ENCODE measurements at places on chromosomes 1 and 21. TPM values are rescaled to one million over a fixed set of nuclear protein-coding genes. Genes with fewer than 3 reads are reported as not detected.

The LAD1 gene
- not detected for total RNA-seq

DNA sequence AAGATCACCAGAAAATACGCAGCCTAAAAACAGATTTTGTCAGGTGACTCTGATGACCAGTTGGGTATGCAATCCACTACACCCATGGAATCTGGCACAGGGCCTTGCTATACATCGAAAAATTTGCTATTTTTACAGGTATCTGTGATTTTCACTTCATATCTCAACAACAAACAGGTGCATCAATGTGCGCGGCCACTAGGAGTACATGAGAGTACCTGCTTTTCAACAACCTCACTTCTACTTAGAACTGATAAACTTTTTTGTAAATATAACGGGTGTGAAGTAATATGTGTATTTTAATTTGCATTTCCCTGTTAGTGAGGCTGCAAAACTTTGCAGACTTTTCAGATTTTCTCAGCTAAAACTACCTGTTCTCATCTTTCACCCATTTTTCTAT lies 80.8 kb downstream of the SLC45A1 start:
- H3K27me3 ChIP-seq, result no peaks in the 10 kb centered on the region
- no peak overlapping the region for H3K4me3 ChIP-seq
- peak overlapping the region; percentile 95 for H3K27ac ChIP-seq

DNA sequence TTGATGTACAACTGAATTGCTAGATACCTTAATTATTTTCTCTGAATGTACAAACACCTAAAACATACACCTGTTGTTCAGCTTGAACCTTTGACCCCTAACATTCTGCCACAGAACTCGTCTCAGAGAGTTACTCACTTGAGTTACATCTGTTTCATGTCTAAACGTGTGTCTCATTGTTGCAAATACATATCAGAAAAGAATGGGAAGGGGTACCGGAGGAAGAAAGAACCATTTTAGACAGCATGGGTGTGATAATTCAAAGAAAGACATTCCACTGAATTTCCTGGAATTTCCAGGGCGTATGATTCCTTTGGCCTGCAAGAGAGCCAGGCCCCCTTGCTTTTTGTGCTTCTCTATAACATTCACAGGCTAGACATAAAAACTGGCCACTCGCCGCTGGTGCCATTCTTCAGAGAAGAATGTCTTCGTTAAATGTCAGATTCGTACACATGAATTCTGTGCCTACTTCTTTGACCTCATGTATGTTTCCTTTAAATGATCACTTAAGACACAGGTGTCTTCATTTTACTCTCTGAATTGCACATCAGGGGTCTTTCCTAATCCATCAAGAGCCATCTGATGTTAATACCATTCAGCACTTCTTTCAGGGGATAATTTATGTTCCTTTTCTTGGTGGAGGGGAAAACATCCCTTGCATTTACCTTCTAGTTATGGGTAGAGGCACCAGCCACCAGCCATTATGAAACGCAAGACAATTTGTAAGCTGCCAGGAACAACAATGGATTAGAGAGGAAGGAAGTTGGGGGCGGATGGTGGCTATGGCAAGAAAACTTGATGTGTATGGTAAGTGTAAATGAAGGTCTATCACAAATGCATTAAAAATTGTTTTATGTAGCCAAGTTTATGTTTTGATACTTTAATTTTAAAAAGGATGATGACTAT lies 12.7 kb downstream of the ATF3 start:
- peaks cover 6% of the 10 kb centered on the region for H3K4me1 ChIP-seq
- no peak for DNase-seq
- peaks cover 35% of the 10 kb centered on the region for H3K27me3 ChIP-seq
- no peak overlapping the region for H3K4me3 ChIP-seq
- H3K27ac ChIP-seq, result peak overlapping the region; percentile 8

DNA sequence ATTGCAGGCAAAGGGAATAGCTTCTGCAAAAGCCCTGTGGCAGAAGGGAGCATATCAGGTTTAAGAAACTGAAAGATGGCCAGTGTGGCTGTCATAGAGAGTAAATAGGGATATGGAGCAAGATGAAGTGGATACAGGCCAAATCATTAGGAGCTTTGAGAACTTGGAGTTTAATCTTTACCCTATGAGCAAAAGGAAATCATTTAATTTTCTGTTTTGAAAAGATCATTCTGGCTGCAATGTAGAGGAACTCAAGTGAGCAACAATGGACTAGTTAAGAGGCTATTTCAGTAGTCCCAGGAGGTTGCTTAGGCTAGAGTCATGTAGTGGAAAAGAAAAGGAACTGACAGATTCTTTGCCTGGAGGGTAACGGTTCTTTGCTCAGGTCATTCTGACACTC lies 47.2 kb downstream of the RAP1A start:
- H3K4me1 ChIP-seq, result peaks cover 55% of the 10 kb centered on the region
- H3K4me3 ChIP-seq, result peak overlapping the region; percentile 19
- H3K27me3 ChIP-seq, result no peaks in the 10 kb centered on the region
- DNase-seq, result no peak

The SLC9C2 gene
- not detected for total RNA-seq

DNA sequence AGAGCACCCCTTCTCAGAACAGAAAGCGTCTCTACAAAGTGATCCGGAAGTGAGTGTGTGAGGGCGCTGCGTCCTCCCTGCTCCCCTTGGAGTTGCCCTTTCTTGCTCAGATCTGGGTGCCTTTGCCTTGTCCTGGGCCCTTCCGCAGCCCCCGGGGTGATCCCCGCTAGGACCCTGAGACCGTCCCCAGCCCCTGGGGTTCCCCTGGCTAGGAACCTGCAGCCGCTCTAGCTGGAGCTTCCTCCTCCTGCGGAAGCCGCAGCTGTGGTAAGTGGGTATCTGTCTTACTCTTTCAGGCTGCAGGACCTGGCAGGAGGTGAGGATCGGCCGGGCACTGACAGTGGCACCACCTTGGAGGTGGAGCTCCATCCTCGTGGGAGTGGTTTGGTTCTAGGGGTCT lies 11.2 kb downstream of the RRP1 start:
- H3K27me3 ChIP-seq, result no peaks in the 10 kb centered on the region
- DNase-seq, result no peak
- H3K27ac ChIP-seq, result peak overlapping the region; percentile 14
- H3K36me3 ChIP-seq, result peaks cover 2% of the 10 kb centered on the region

The SPRR2G gene
- total RNA-seq, result not detected

DNA sequence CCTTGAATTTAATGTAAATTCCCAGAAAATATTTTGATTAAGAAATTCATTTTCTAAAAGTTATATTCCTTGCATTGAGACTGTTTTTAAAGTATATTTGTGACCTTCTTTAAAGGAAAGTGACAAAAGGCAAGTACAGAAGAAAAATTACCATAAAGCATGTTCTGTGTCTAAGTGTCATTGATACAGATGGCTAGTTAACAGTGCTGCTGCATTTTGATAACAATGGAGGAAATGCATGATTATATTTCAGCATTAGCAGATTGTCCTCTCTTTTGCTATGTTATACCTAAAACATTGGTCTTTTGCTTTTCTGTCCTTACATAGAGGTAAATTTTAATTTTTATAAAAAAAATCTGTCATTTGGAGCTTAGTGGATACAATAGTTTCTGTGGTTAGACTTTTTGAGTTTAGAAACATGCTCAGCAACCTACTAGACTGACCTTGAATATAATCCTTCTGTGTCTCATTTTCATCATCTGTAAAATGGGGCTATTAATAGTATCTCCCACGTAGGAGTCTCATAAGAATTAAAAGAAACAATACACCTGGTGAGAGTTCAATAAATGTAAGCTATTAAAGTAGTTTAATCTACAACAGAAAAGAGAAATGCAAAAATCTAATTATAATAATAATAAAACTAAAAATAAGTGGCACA lies 51.1 kb upstream of the RGS21 start:
- no peaks in the 10 kb centered on the region for H3K36me3 ChIP-seq
- DNase-seq, result no peak
- H3K27ac ChIP-seq, result no peak overlapping the region
- no peaks in the 10 kb centered on the region for H3K27me3 ChIP-seq

- H3K36me3 ChIP-seq, result peaks cover 9% of the 10 kb centered on the region
- DNase-seq, result no peak
- H3K27ac ChIP-seq, result no peak overlapping the region
- no peaks in the 10 kb centered on the region for H3K27me3 ChIP-seq
Measured at GRCh38 chr1:119040906-119041305, 52.8 kb upstream of the TBX15 start.

DNA sequence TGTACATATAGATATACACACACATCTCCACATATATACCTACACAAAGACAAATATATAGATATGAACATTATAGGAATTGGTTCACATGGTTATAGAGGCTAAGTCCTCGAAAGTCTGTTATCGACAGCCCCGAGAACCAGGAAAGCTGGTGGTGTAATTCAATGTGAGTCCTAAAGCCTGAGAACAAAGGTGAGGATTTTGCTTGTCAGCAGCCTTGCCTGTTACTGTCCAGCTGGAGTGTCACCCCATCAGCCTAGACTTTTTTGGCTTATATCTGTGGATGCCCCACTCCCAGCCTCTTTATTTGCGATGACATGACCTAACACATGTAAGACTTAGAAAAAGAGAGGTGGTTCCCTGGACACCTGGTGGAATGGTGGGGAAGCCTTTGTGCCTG lies 97.0 kb downstream of the GIPC2 start:
- H3K4me3 ChIP-seq, result peak overlapping the region; percentile 93
- H3K27ac ChIP-seq, result peak overlapping the region; percentile 82
- peaks cover 11% of the 10 kb centered on the region for H3K27me3 ChIP-seq
- DNase-seq, result no peak

GRCh38 chr1:39722495-39722894 lies 16.2 kb upstream of the PPIE start:
- H3K4me1 ChIP-seq, result peaks cover 5% of the 10 kb centered on the region
- peaks cover 6% of the 10 kb centered on the region for H3K36me3 ChIP-seq
- H3K4me3 ChIP-seq, result no peak overlapping the region
- H3K27me3 ChIP-seq, result peaks cover 52% of the 10 kb centered on the region
- no peak for DNase-seq

- peaks cover 8% of the 10 kb centered on the region for H3K4me1 ChIP-seq
- no peak overlapping the region for H3K27ac ChIP-seq
- DNase-seq, result no peak
- H3K4me3 ChIP-seq, result no peak overlapping the region
- H3K27me3 ChIP-seq, result peaks cover 13% of the 10 kb centered on the region
- peaks cover 4% of the 10 kb centered on the region for H3K36me3 ChIP-seq
Measured at GRCh38 chr1:47696737-47697441, 259.0 kb downstream of the FOXD2 start.

The RAP1GAP gene
- total RNA-seq, result 0.07 TPM

DNA sequence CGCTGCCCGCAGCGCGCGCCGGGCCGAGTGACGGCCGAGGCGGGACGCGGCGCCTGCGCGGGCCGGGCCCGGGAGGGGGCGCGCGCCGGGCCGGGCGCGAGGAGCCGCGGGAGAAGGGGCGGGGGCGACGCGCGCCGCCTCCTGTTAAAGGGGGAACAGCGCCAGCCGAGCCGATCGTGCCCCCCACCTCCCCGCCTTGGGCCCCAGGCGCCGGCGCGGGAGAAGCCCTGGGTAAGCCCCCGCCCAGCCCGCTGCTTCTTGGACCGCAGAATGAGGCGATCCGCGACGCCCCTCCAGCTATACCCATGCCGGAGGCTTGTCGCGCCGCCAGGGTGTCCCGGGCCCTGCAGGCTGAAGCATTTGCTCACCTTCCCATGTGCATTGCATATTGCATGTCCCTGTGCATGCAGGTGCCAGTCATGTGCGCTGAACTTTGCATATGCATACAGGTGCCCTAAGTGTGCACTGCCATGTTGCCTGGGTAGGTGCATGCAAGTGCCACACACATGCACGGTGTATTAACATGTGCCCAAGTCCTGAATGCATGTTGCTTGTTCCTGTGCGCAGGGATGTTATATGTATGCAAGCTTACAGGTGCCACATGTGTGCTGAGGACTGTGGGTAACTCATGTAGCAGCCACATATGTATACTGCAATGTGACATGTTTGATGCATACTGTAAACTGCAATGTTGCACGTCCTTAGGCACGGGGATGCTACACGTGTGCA lies at the start of gene ADGRB2:
TSS of gene ADGRB2 (minus strand) at position 29 of the 729 bp plus-strand sequence. CDS start 7,119 bp downstream, outside the sequence.
- peak; percentile 24 for DNase-seq
- H3K36me3 ChIP-seq, result no peaks in the 10 kb centered on the region
- peaks cover 19% of the 10 kb centered on the region for H3K4me1 ChIP-seq
- peak within 1 kb of the TSS; percentile 91 for H3K4me3 ChIP-seq
- H3K27ac ChIP-seq, result no peak within 1 kb of the TSS

GRCh38 chr21:37862536-37862935 lies 53.7 kb downstream of the KCNJ6 start:
- no peaks in the 10 kb centered on the region for H3K4me1 ChIP-seq
- no peak for DNase-seq
- H3K27ac ChIP-seq, result no peak overlapping the region
- H3K36me3 ChIP-seq, result no peaks in the 10 kb centered on the region

- no peak overlapping the region for H3K27ac ChIP-seq
- H3K4me1 ChIP-seq, result peaks cover 2% of the 10 kb centered on the region
- no peaks in the 10 kb centered on the region for H3K36me3 ChIP-seq
- H3K27me3 ChIP-seq, result no peaks in the 10 kb centered on the region
- no peak for DNase-seq
Measured at GRCh38 chr21:45636951-45637646, 6.4 kb upstream of the PCBP3 start.

GRCh38 chr1:245031041-245031440 lies 123.7 kb upstream of the KIF26B start:
- H3K4me3 ChIP-seq, result no peak overlapping the region
- H3K36me3 ChIP-seq, result peaks cover 5% of the 10 kb centered on the region
- H3K27ac ChIP-seq, result no peak overlapping the region
- H3K27me3 ChIP-seq, result peaks cover 5% of the 10 kb centered on the region

The GPR52 gene
- total RNA-seq, result 7.8 TPM

DNA sequence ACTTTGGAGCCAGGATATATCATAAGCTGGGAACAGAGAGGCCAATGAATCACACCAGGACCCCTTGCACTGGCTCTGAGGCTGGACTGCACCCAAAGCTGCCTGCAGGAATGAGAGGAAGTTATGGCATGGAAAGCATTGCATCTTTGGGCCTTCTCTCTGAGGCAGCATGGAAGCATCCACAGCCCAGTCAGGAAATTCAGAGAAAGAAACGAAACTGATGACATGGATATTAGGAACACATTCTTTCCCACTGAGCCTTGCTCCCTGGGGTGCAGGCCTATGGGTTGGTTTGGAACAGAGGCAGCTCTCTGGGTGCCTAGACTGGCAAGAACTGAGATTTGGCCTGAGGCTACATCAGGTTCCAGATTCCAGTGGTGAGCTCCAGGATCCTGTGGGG lies 98.6 kb downstream of the NGF start:
- no peak overlapping the region for H3K27ac ChIP-seq
- no peak overlapping the region for H3K4me3 ChIP-seq
- H3K4me1 ChIP-seq, result no peaks in the 10 kb centered on the region
- DNase-seq, result no peak
- H3K36me3 ChIP-seq, result no peaks in the 10 kb centered on the region
- peaks cover 38% of the 10 kb centered on the region for H3K27me3 ChIP-seq

The WNT9A gene
- 0.10 TPM for total RNA-seq

DNA sequence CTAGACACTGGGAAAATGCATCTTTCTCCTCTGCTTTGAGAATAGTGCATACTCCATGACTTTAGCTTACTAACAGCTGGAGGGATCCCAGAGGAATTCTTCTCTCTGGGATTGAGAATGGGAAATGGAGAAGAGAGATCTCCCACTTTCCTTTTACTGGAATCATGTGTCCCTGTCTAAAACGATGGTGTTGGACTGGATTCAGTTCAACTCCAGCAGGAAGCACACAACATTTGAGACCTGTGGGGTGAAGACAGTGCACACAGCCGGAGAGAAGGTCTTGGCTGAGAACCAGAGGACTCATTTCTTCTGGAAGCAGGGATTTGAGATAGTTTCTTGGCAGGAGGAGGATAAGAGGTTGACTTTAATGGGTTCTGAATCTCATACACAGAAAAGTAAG lies 58.7 kb downstream of the TRABD2B start:
- no peak for DNase-seq
- H3K4me3 ChIP-seq, result no peak overlapping the region
- H3K36me3 ChIP-seq, result no peaks in the 10 kb centered on the region
- H3K27ac ChIP-seq, result no peak overlapping the region

The PTPRU gene
- not detected for total RNA-seq
